ENCODE measurements at places on chromosomes 13 and 19. TPM values are rescaled to one million over a fixed set of nuclear protein-coding genes. Genes with fewer than 3 reads are reported as not detected.

Gene PEAK3
- not detected for total RNA-seq

Gene SMIM24
- 3.8 TPM for total RNA-seq

Gene ERICH6B
- not detected for total RNA-seq

Gene PRSS57
- not detected for total RNA-seq

Gene ZNF813
- total RNA-seq = 7.8 TPM

Gene GRK1
- 0.07 TPM for total RNA-seq

Gene LILRB4
- not detected for total RNA-seq

Gene CD320
- total RNA-seq = 62.2 TPM

DNA sequence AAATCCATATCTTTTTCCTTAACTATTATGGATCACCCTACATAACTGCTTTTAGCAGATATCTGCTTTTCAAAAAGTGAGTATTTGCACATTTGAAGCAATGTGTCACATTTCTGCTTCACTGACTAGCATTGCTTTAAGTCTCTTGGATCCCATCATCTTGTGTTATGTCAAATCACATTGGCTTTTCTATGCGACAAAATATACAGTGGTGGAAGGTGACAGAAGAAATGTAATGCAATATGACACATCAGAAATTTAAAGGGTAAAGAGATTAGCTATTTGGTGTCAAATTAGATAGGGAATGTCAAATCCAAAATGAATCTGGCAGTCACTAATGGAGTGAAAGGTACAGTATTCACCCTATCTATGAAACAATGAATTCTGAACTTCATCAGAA is 1282.1 kb upstream of the PCDH20 start:
- H3K27me3 ChIP-seq = no peaks in the 10 kb centered on the region
- no peak overlapping the region for H3K4me3 ChIP-seq
- H3K4me1 ChIP-seq = no peaks in the 10 kb centered on the region
- DNase-seq = no peak
- H3K36me3 ChIP-seq = no peaks in the 10 kb centered on the region
- no peak overlapping the region for H3K27ac ChIP-seq

- H3K4me1 ChIP-seq = no peaks in the 10 kb centered on the region
- H3K27ac ChIP-seq = no peak overlapping the region
- H3K4me3 ChIP-seq = no peak overlapping the region
- H3K36me3 ChIP-seq = no peaks in the 10 kb centered on the region
- H3K27me3 ChIP-seq = no peaks in the 10 kb centered on the region
These were observed 363.1 kb downstream of the EFNB2 start for GRCh38 chr13:106172176-106172905.

GRCh38 chr13:101626925-101627555 is 174.6 kb downstream of the ITGBL1 start:
- peak overlapping the region; percentile 59 for H3K27ac ChIP-seq
- H3K36me3 ChIP-seq = no peaks in the 10 kb centered on the region
- H3K4me3 ChIP-seq = peak overlapping the region; percentile 30
- peak; percentile 65 for DNase-seq

DNA sequence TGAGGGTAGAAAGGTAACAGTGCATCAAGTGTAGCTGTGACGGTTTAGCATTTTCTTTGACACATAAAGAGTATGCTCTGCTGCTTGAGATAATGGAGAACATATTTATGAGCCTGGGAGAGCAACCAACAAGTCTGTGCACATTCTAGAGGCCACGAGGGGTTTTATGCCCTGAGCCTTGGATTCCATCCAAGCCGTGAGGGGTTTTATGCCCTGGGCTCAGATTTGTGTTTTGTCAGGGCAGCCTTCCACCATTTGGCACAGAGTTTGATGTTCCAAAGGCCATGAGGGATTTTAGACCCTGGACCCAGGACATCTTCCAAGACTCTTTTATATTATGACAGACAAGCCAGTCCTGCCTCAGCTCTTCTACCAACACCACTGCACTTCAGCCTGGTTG is 106.4 kb downstream of the ZNF486 start:
- no peak overlapping the region for H3K27ac ChIP-seq
- H3K4me1 ChIP-seq = no peaks in the 10 kb centered on the region
- H3K4me3 ChIP-seq = no peak overlapping the region

- DNase-seq = no peak
- no peak overlapping the region for H3K27ac ChIP-seq
- H3K27me3 ChIP-seq = no peaks in the 10 kb centered on the region
These were observed 67.9 kb downstream of the PCCA start for GRCh38 chr13:100156788-100157187.

DNA sequence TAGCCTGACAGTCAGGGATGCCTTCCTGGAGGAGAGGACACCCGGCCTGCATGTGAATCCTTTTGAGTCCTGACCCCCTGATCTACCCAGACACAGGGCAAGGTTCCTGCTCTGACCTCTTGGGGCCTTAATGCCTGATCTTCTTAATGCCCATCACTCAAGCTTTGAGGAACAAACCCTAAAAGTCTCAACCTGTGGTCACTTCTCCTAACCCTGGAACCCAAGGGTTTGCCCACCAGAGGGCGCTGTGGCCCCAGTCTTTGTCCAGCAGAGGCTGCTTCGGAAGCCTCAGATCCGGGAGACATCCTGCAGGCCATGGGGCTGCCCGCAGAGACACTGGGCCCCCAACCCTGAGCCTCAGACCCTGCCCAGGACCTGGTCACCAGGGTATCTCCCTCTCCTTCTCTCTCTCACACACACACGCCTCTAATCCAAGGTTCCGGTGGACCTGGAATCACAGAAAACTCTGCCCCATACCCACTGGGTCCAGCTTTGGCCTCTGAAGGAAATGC is 9.8 kb upstream of the DPF1 start:
- H3K27me3 ChIP-seq = peaks cover 15% of the 10 kb centered on the region
- no peaks in the 10 kb centered on the region for H3K36me3 ChIP-seq

DNA sequence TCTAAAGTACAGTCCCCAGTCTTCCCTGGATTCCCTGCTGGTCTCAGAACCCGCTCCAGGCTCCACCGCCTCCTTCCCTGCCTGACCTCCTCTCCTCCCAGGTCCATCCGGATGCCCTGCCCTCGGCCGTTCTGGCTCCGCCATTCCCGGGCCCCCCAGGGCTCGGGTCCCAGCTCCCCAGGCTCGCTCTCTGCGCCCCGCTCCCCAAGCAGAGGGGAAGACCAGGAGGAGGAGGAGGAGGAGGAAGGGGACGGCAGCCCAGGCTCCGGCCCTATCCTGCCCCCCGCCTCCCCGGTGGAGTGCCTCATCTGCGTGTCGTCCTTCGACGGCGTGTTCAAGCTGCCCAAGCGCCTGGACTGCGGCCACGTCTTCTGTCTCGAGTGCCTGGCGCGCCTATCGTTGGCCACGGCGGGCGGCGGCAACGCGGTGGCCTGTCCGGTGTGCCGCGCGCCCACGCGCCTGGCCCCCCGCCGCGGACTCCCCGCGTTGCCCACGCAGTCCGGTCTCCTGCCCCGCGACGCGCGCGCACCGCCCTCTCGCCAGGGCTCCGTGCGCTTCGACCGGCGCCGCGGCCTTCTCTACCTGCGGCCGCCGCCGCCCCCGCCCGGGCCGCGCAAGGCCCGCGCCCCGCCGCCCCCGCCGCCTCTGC is 647 bp downstream of the RNF225 start:
- no peaks in the 10 kb centered on the region for H3K27me3 ChIP-seq
- peaks cover 35% of the 10 kb centered on the region for H3K36me3 ChIP-seq
- H3K4me1 ChIP-seq = peaks cover 19% of the 10 kb centered on the region
- H3K27ac ChIP-seq = no peak overlapping the region
- no peak overlapping the region for H3K4me3 ChIP-seq

DNA sequence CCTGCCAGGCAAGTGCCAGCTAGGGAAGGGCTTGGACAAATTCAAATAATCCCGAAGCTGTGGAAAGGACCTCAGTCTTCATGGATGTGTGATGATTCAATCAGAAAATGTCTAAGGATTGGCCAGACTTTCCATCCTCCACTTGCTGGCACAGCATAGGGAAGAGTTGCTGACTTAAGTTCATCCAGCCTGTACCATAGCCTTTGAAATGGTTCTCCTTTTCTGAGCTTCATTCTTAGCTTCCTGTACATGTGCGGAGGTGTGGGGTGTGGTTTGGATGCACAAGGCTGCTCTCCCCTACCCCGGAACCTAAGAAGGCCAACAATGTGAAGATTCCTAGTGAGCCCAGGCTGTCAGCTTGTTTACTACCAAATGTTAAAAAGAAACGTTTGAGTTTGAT is 959 bp upstream of the IGFL3 start:
- no peak overlapping the region for H3K4me3 ChIP-seq
- no peaks in the 10 kb centered on the region for H3K36me3 ChIP-seq
- DNase-seq = no peak
- H3K27ac ChIP-seq = no peak overlapping the region
- H3K4me1 ChIP-seq = no peaks in the 10 kb centered on the region

DNA sequence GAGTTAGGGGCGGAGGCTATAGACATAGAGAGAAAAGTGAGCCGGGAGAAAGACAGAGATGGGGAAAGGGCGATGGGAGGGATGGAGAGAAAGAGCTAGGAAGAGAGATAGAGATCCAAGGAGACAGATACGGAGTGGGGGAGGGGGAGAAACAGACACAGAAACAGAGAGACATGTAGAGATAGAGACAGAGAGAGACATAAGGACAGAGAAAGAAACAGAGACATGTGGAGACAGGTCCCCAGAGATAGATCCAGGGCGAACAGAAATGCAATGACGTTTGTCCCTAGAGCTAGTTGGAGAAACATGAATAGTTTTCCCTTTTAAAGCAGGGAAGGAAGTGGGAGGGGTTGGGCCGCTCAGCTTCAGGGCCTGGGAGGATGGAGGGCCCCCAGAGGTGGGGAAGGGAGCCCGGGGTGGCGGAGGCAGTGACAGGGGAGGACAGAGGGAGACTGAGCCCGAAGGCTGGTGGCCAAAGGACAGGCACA is 4.6 kb downstream of the PPP1R14A start:
- no peak overlapping the region for H3K4me3 ChIP-seq
- H3K27ac ChIP-seq = no peak overlapping the region
- H3K36me3 ChIP-seq = no peaks in the 10 kb centered on the region
- H3K4me1 ChIP-seq = peaks cover 3% of the 10 kb centered on the region
- DNase-seq = no peak
- H3K27me3 ChIP-seq = peaks cover 20% of the 10 kb centered on the region

GRCh38 chr19:2332341-2333026 is 4.0 kb downstream of the SPPL2B start:
- H3K27me3 ChIP-seq = no peaks in the 10 kb centered on the region
- H3K27ac ChIP-seq = peak overlapping the region; percentile 91
- H3K4me1 ChIP-seq = peaks cover 50% of the 10 kb centered on the region
- H3K4me3 ChIP-seq = peak overlapping the region; percentile 59
- peaks cover 18% of the 10 kb centered on the region for H3K36me3 ChIP-seq

- H3K4me1 ChIP-seq = peaks cover 19% of the 10 kb centered on the region
- peaks cover 3% of the 10 kb centered on the region for H3K36me3 ChIP-seq
- DNase-seq = no peak
- no peak overlapping the region for H3K27ac ChIP-seq
- H3K4me3 ChIP-seq = no peak overlapping the region
These were observed 1.2 kb upstream of the SPATA13 start for GRCh38 chr13:24159357-24159756.

DNA sequence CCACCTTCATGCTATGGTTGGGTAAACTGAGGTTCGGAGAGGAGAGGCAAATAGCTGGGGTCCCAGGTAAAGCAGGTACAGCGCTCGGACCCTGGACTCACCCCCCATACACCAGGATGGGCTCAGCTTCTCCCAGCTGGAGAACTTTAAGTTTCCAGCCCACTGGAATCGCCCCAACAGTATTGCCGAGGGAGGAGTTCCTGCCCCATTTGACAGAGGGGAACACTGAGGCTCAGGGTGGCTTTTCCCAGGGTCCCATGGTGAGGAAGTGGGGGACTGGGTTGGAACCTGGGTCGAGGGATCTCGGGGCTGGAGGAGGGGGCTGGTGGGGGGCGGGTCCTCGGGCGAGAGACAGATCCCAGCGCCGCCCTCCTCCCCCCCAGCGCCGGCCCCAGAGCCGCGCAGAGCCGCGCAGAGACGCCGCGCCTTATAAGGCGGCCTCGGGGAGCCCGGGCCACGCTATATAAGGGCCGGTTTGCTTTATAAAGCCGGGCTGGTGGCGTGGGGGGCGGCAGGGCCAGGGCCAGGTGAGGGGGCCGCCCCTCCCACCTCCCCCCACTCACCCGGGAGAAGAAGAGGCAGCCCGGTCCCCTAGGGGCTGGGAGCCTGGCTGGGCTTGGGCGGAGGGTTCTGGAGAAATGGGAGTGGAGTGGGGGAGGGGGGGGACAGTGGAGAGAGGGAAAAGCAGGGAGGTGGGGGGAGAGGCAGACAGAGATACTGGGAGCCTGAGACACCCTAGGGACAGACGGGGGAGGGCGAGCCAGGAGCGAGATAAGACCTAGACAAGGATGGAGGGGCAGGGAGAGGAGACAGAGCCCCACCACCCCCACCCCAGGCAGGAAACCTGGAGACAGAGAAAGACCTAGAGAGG is 1.1 kb downstream of the CNN1 start:
- H3K4me1 ChIP-seq = peaks cover 13% of the 10 kb centered on the region
- H3K27ac ChIP-seq = no peak overlapping the region
- no peaks in the 10 kb centered on the region for H3K36me3 ChIP-seq
- no peak overlapping the region for H3K4me3 ChIP-seq

DNA sequence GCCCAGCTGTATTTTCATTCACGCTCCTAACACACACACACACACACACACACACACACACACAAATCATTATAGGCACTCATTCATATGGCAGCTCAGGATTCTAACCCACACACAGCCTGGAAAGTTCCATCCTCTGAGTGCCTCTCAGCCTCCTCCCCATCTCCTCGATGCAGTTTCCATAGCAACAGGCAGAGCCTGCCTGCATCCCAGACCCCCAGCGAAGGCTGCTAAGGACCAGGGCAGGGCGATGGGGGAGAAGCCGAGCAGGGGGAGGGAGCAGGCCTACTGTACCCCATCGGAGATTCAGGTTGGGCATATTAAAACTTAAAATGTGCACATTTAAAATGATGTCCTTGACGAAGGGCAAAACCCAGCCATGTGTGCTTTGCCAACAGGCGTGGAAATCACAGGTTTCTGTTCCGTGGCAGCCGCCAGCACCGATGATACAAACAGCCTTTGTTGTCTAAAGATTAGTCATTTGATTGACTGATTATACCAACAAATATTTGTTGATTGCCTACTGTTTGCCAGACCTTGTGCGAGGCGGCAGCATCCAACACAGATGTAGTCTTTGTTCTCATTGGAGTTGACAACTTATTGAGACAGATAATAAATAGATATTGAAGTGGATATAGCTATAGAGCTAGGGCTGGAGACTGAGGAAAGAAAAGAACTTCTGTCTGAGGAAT is 43.8 kb upstream of the USP29 start:
- H3K27me3 ChIP-seq = no peaks in the 10 kb centered on the region
- H3K4me1 ChIP-seq = no peaks in the 10 kb centered on the region
- H3K36me3 ChIP-seq = peaks cover 1% of the 10 kb centered on the region
- no peak overlapping the region for H3K4me3 ChIP-seq

DNA sequence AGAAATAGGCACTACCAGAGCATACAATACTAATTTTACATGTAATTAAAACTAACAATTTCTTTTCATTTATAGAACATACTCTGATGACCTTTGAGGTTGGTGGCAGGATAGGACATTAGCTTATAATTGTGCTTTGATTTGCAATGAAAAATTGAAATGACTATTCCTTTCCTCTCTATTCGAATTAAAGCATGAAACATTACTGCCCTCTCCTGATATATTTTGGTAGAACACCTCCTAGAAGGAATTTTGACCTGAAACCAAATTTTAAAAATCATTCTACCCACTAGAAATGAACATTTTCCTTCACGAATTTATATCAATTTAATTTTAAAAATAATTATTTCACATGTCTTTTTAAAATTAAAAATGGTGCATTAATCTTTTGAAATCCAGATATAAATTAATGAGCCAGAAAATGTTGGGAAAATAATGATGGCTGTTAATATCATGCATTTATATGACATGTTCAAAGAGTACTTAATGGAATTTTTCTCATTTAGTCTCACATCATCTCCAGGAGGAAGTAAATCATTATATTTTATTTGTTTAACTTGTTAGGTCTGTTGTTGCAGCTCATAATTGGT is 556.3 kb upstream of the ARGLU1 start:
- no peak overlapping the region for H3K4me3 ChIP-seq
- no peaks in the 10 kb centered on the region for H3K36me3 ChIP-seq
- no peak overlapping the region for H3K27ac ChIP-seq
- DNase-seq = no peak
- H3K4me1 ChIP-seq = no peaks in the 10 kb centered on the region
